NCI-H1105 (cell line): ENCODE measurements at places on chromosomes 3 and 15.

- no peak for DNase-seq
Measured at GRCh38 chr3:195467641-195468390, 25.0 kb upstream of the ACAP2 start.

- DNase-seq: no peak
Measured at GRCh38 chr3:113659996-113660395, 36.4 kb downstream of the USF3 start.

- DNase-seq: no peak
Measured at GRCh38 chr3:18989237-18989795, 159.0 kb upstream of the KCNH8 start.

GRCh38 chr3:136672457-136672856, 79.7 kb downstream of the STAG1 start:
- no peak for DNase-seq

GRCh38 chr15:77029166-77030047, 34.5 kb downstream of the PSTPIP1 start:
- DNase-seq: no peak

DNA sequence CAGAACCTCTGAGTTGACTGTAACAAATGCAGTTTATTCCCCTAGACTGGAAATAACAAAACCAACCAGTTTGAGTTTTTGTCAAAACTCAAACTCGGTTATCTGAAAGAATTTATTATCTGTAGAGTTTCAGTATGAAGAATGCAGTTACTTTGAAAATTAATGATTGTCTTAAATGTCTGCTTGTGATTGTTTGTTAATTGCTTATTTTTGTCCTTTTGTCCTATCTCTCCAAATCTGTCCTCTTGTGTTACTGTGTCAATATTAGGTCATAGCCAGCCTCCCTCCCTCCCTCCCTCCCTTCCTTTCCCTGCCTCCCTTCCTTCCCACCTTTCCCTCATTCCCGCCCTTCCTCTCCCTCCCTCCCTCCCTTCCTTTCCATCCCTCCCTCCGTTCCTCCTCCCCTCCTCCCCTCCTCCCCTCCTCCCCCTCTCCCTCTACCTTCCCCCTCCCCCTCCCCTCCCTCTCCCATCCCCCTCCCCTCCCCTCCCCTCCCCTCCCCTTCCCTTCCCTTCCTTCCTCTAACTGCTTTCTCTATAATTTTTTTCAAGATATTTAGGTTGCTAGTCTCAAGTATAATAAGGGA, 153.5 kb downstream of the FNDC3B start:
- no peak for DNase-seq

DNA sequence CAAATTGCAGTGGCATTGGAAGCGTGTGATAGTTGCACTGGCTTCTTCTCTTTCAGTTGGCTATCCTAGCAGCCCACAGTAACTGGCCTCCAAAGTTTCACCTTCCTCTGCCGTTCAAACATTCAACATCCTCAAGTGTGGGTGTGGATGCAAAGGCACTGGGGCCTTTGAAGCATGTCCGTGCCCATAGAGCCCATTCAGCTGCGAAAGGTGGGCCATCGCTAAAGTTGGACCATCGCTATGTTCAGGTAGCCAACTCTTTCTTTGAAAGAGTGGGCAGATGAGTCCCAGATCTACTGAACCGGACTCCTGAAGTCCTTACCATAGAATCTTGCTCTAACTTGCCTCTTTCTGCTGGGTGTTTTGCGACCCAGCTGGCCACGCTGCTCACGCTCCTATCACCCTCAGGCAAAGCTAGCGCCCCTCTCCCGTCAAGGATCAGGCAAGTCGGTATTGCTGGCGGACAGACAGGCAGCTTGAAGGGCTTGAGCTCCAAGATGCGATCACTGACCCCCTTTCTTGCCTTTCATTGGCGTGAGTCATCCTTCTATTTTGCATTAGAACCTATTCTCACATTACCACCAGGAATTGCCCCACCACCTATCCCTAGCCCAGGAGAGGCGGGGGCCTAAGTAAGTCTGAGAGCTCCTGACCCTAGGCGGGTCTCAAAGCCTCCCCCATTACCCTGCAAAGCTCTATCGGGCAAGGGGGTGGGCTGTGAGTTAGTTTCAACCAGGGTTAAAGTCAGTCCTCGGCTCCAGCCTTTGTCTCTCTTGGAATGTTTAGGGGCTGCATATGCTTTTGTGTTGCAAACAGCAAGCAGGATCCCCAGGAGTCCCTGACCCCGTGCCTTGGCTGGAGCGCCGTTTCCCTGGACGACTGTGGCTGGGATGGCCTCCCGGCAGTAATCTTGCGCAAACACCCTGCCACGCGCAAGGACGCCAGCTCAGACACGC, 28.7 kb downstream of the ZIC4 start:
- DNase-seq: no peak

- DNase-seq: no peak
Measured at GRCh38 chr15:29050870-29051269, 165.1 kb downstream of the APBA2 start.
